ENCODE measurements at places on chromosomes 5 and 9.

DNA sequence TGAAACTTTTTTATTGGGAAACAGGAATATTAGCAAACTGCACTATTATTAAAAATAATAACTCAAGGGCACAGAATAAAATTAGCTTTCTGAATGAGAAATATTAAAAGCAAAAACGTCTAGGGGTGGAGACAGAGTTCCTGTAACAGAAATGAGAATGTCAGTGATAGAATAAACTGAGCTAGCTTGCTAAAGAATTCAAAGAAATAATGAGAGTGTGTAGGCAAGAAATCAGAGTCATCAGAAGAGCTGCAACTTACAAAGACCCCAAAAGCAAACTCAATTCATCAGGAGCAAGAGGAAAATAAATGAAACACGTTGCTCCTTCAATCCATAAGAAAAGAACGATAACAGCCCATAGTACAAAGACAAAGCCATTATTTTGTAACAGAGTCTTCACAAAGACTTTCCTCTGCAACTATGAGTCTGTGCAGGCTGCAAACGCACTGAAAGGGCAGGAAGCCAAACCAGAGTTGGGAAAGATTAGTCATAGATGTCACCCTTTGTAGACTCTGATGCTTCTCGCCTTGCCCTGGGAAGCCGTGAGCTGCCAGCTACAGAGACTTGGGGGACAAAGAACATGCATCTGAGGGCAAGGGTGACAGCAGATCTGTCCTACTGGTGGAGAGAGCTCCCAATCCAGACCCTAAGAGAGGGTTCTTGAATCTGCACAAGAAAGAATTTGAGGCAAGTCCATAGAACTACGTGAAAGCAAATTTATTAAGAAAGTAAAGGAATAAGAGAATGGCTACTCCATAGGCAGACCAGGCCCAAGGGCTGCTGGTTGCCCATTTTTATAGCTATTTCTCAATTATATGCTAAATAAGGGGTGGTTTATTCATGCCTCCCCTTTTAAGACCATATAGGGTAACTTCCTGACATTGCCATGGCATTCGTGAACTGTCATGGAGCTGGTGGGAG, 40.8 kb downstream of the SHC3 start:
- no peak for DNase-seq

- DNase-seq: peak; percentile 51
Observed at GRCh38 chr5:123514615-123515355, 2.8 kb downstream of the CSNK1G3 start.

DNA sequence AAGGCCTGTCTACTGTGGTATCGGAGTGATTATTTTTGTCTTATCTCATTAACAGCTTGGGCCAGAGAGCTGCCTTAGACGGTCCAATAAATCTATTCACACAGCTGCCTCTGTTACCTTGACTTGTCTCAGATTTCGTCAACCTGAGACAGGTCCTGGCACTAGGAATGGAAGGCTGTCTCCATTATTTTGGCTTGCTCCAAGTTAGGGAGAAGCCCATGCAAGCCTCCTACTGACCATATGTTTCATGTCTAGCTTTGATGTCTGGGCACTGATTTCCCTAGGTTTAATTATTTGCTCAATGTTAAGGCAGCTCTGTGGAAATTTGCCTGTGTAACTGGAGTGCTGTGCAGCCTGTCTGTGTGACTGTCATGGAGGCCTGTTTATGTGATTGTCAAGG, 12.4 kb upstream of the RALGPS1 start:
- peak; percentile 43 for DNase-seq

DNA sequence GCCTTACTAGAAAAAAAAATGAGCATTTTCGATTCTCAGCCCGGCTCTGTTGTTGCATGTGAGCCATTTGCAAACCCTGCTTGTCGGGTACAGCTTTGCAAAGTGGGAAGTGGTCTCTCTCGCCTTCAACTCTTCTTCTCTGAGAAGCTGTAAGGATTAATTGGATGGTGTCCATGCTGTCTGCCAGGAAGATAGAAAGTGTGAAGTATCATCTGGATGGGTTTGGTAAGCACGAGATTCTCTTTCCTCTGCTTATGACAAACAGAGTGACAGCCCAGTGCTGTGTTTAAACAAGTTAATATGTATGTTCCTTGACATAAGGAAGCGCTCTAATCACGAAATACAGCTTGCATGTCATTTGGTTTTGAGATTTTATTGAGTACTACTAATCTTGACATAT, 109.1 kb upstream of the SPATA31D4 start:
- no peak for DNase-seq

- DNase-seq: peak; percentile 87
Observed at GRCh38 chr5:19531374-19531952, 456.5 kb downstream of the CDH18 start.

DNA sequence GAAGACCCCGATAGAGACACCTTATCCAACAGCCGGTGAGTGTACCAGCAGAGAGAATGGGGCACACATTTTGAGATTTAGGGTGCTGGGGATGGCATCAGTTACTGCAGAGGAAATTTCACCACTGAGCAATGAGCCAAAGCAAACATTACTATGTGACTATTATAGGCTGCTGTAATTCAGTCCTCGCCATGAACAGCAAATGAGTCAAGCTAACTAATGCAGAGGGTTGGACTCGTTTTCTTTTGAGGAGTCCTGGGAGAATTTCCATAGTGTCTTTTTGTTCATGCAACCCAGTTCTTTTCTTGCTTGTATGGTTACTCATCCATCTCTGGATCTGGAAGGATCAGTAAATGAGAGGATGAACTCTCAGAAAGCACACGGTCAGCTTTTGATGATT, 323.8 kb downstream of the PSAT1 start:
- peak; percentile 17 for DNase-seq

- DNase-seq: no peak
Observed at GRCh38 chr9:124458441-124458840, 8.2 kb downstream of the ADGRD2 start.

DNA sequence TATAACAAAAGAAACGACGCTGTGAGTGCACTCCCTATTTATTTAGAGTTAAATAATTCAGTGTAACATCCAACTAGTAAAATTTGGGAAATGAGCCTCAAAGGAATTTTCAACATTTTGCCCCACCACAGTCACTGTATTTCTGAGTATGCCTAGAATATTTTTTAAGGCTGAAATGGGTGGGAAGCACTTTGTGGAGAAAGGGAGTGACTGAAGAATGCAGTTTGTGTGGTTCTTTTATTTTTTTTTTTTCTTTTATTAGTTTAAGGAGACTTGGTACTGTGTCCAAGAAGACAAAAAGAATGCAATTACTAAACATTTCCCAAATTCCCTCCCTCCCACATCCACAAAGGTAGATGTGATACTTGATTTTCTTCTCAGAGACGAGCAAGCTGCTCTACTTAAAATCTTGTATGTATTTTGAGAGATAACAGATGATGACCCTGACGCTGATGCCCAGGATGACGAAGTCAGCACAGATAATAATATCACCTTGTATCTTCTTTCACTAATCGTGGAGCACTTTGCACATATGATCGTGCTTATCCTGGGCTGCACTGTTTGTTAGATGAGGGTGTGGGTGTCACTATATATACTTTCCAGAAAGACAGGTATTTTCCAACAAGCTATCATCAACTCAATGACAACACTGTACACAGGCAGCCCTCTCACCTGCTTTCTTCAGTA, 586.3 kb downstream of the RAB3C start:
- DNase-seq: no peak

- DNase-seq: no peak
Observed at GRCh38 chr9:32340361-32340760, 44.1 kb upstream of the ACO1 start.

DNA sequence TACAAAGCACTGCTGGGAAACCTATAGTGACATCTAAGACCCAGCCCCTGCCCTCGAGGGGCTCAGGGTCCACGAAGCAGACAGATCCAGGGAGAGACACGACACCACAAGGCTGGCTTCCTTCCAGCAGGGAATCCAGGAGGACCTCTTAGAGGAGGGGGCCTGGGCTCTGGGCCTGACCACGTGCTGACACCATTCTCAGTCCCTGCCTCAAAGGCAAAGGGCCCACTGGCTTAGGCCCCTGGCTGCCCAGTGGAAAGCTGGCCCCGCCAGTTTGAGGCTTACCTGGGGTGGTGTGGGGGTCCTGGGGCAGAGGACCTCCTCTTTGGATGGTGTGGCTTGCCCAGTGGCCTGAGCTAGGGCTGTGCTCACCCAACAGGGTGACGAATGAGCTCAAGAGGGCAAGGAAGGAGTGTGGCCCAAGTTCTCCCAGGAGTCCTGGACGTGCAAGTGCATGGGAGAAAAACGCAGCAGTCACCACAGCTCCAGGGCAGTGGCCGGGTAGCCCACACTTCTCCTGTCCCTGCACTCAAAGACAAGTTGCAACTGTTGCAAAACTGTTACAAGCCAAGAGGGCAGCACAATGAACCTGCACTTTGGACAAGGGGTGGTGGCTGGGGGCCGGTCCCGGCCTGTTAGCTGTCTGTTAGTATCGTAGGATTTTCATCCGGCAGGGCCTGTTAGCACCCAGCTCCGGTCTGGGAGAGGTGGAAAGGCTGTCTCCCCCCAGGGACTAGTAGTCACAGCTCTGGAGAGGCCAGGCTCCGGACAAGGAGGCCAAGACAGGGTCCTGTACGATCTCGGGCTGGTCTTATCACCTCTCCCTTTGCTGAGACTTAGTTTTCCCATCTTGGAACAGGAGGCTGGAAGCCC, 1.5 kb upstream of the SARDH start:
- no peak for DNase-seq

- no peak for DNase-seq
Observed at GRCh38 chr9:22650946-22651345, 204.3 kb downstream of the DMRTA1 start.

GRCh38 chr5:64003966-64004365, 41.7 kb upstream of the HTR1A start:
- DNase-seq: no peak

DNA sequence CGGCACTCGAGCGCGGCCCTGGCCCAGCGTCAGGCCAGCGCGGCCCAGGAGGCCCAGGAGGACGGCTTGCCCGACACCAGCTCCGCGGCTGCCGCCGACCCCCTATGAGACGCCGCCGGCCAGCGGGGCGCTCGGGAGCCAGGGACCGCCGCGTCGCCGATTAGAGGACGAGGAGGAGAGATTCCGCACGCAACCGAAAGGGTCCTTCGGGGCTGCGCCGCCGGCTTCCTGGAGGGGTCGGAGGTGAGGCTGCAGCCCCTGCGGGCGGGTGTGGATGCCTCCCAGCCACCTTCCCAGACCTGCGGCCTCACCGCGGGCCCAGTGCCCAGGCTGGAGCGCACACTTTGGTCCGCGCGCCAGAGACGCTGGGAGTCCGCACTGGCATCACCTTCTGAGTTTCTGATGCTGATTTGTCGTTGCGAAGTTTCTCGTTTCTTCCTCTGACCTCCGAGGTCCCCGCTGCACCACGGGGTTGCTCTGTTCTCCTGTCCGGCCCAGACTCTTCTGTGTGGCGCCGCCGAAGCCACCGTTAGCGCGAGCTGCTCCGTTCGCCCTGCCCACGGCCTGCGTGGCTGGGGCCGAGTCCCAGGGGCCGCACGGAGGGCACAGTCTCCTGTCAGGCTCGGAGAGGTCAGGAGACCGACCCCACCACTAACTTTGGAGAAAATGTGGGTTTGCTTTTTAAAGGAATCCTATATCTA, 42.6 kb upstream of the CACNA1B start:
- DNase-seq: no peak

GRCh38 chr9:33942471-33943083, 106.1 kb downstream of the UBAP2 start:
- no peak for DNase-seq

GRCh38 chr5:157729858-157730257, 1.4 kb upstream of the THG1L start:
- DNase-seq: no peak

DNA sequence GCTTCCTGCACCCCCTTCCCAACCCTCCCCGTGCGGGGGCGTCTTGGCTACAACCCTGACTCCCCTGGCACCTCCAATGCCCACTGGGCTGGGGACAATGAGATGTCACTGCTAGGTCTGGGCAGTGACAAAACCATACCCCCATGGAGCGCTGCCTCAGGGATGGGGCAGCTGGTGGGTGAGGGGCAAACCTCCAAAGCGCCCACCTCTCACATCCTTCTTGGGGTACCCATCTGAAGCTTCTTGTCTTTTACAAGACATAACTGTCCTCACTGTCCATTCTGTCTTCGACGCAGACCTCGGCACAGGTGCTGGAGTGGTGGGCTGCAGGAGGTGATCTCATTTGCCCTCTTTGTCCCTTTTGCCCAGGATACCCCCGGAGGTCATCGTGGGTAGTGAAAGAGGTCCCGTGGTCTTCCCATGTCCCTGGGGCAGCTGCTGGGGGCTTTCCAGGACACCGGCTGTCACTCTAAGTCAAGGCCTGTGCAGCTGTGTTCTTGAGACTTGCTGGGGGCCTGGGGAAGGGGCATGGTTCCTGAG, 27.8 kb upstream of the CSF1R start:
- no peak for DNase-seq

- peak; percentile 95 for DNase-seq
Observed at GRCh38 chr9:8917956-8918739, 1118.6 kb upstream of the DMAC1 start.

GRCh38 chr5:163706053-163706771, 200.8 kb downstream of the MAT2B start:
- DNase-seq: peak; percentile 60

DNA sequence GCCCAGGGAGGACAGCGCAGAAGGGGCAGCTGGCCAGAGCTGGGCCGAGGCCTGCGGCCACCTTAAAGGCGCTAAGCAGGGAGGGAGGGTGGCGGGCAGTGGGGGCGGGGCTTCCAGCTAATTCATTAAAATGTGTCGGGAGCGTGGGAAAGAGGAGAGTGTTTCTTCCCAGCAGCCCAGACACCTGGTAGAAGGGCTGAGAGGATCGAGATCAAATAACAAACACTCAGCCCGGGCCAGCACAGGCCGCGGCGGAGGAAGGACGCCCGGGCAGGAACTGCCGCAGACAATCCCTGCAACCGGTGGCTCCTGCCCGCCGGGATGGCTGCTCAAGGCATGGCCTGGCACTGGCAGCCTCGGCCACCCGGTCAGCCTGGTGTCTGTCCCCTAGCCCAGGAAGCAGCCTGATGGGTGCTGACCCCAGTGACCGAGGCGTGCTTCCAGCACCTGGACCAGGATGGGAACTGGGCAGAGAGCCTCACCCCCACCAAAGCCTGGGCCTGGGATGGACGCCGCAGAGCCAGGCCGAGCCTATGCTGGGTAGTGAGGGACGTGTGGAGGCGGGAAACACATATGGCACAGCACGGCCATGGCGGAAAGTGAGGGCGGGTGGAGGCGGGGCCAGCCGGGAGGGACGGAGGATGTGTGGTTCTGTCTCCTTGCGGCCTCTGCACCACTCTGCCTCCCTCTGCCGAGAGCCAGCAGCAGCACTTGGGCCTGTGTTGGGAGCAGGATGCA, 3.2 kb upstream of the NRARP start:
- no peak for DNase-seq

- peak; percentile 58 for DNase-seq
Observed at GRCh38 chr5:124889486-124889825, 143.0 kb upstream of the ZNF608 start.

- no peak for DNase-seq
Observed at GRCh38 chr5:95784514-95785302, 37.8 kb downstream of the GLRX start.

All from NCI-H69 (cell line).